ENCODE measurements at places on chromosomes 3 and 15. TPM values are rescaled to one million over a fixed set of nuclear protein-coding genes. Genes with fewer than 3 reads are reported as not detected.

GRCh38 chr3:161759444-161759843 lies 262.8 kb downstream of the OTOL1 start:
- DNase-seq: no peak

DNA sequence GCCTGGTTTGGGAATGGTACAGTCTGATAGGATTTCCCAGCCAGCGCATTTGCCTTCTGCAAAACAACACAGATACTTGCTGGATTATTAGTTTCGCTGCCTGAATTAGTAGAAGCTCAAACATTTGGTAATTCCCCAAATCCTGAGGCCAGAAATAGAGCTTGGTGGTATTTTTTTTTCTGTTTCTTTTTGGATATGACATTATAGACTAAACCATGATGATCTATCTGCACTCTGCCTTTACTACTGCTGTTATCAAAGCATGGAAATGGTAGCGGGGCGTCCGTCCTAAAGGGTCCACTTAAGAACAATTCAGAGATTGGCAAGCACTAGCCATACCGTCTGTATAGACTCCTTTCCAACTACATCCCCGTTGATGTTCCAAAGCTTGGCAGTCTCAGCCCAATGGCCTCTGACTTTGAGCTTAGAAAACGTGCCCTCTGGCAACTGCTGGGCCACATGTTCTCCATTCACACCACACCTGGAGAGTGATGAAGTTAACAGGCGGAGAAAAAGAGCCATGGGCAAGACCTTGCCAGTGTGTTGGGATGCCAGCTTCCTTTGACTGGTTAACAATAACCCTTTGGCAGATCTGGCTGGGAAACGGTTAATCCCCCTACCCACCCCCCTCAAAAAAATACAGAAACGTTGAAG lies 241.0 kb upstream of the NR2F2 start:
- no peak for DNase-seq

The NMNAT3 gene
- total RNA-seq: 23.9 TPM

The DLEC1 gene
- 32.3 TPM for total RNA-seq

The RPN1 gene
- total RNA-seq: 259 TPM

The GATM gene
- 386 TPM for total RNA-seq

Data from testis (tissue), 5 donors.